ENCODE measurements at places on chromosomes 1 and 21.
A peak's percentile ranks its signal among the peaks of the same experiment; 100 is the strongest.

DNA sequence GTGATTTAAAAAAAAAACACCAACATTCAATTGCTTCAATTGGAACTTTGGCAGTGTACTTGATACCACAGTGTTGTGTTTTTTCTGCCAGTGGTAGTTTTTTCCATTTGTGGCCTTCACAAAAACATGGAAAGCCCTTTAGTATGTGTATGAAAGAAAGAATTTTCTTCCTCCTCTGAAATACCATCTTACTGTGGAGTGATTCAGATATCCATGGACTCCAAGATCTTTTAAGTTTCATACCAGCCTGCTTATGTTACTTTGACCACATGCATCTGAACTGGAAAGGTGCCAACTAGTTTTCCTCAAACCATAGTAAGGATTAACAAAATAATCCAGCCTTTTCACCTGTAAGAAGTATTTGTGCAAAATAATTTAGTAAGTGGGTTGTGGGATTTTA, 3.4 kb downstream of the PPP2R5A start:
- H3K4me1 ChIP-seq = no peaks in the 10 kb centered on the region
- H3K36me3 ChIP-seq = no peaks in the 10 kb centered on the region
- no peak for DNase-seq

DNA sequence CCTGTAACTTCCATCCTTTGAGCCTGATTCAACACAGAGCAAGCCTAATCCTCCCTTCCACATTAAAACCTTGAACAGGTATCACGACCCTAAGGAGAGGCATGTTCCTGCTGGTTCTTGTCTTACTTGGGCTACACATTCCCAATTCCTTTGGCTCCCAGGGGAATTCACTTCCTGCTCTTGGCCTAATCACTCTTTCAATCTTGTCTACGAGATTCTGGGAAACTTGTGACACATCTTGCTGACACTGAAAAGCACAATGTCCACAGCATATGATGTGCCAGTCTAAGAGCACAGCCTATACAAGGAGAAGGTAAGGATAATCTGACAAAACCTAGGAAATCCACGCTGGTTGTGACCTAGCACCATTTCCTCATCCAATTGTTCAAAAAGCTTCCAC, 163.9 kb downstream of the GABPA start:
- peaks cover 65% of the 10 kb centered on the region for H3K36me3 ChIP-seq
- no peak overlapping the region for H3K4me3 ChIP-seq
- no peaks in the 10 kb centered on the region for H3K4me1 ChIP-seq
- no peak overlapping the region for H3K27ac ChIP-seq
- no peaks in the 10 kb centered on the region for H3K27me3 ChIP-seq

DNA sequence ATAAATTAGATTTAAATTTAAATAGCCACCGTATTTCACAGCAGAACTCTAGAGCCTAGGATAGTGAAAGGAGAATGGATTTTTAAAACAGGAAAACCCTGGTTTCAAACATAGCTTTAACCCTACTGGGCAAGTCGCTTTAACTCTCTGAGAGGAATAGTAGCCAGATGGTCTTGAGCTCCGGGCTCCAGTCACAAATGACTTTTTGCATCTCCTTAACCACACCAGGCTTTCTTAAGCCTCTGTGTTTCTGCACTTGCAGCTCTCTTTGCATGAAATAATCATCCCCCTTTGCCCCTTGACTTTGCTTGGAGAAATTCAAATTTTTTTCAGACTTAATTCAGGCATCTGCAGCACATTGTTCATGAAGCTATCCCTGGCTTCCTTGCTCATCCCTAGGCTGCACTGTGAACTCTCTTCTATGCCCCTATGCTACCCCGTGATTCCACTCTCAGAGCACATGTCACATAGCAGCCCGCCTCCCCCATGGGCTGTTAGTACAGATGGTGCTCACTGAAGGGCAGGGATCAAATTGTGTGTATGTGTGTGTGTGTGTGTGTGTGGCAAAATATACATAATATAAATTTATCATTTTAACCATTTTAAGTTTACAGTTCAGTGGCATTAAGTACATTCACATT, 68.8 kb upstream of the DAB1 start:
- no peak overlapping the region for H3K4me3 ChIP-seq
- H3K4me1 ChIP-seq = no peaks in the 10 kb centered on the region
- no peak for DNase-seq
- H3K27me3 ChIP-seq = no peaks in the 10 kb centered on the region
- H3K27ac ChIP-seq = no peak overlapping the region

DNA sequence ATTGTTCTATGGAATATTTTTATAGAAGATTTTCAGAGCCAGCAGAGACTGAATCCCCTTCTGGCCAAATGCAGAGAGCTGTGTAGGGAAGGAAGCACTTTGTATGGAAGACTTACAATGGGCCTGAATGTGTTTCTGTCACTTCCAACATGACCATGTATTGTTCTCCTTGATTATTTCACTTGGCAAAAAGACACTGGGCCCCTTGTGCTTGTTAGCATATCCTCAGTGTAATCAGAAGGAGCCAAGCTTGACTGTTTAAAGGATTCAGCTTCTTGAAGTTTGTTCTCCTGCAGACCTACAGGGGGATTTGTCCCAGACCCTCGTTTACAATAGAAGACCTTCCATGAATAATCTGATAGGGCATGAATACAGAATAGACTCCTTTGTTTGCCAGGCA, 48.1 kb upstream of the UBE2U start:
- no peak for DNase-seq
- no peak overlapping the region for H3K27ac ChIP-seq
- H3K27me3 ChIP-seq = no peaks in the 10 kb centered on the region
- peaks cover 2% of the 10 kb centered on the region for H3K4me1 ChIP-seq
- H3K36me3 ChIP-seq = peaks cover 19% of the 10 kb centered on the region

DNA sequence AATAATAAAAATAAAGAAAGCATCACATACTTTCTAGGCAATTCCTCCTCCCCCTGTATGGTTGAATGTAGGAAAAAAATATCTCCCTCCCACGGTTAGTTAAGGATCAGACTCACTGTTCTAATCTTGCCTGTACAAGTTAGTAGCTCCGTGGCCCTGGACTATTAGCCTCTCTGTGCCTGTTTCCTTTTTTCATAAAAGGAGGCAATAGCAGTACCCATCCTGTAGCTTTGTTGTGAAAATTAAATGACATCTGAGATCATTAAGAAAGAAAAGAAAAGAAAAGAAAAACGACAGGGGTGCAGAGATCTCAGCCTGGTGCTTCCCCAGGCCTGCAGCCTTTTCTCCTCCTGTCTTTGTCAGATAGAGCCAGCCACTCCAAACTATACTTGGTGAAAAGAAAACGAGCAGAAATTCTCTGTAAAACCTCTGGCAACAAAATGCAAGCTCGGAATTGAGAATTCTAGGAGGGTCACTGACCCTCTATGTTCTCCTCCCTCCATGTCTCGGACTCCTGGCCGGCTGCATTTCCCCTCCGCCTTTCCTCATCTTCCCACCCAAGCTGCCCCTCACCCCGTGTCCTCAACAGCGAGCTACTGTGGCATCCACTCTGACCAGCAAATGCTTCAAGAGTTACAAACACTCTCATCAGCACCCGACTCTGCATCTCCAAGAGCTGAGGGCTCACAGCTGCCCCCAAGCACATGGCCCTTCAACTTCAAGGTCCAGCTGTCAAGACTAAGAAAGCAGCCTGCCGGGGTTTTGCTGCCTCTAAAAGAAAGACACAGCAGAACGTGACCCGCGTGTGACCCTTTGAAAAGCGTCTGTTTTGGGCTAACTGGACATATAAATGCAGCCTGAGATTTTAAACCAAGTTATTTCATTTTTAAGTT, 13.6 kb downstream of the RIPK4 start:
- DNase-seq = no peak
- H3K4me1 ChIP-seq = peaks cover 13% of the 10 kb centered on the region
- H3K27ac ChIP-seq = no peak overlapping the region
- H3K27me3 ChIP-seq = no peaks in the 10 kb centered on the region
- H3K36me3 ChIP-seq = peaks cover 4% of the 10 kb centered on the region
- no peak overlapping the region for H3K4me3 ChIP-seq

- no peaks in the 10 kb centered on the region for H3K4me1 ChIP-seq
- no peaks in the 10 kb centered on the region for H3K36me3 ChIP-seq
- H3K4me3 ChIP-seq = no peak overlapping the region
Observed at GRCh38 chr1:59292562-59292961, 4.3 kb upstream of the FGGY start.

GRCh38 chr1:48969971-48970370, 193.3 kb upstream of the BEND5 start:
- no peaks in the 10 kb centered on the region for H3K27me3 ChIP-seq
- H3K27ac ChIP-seq = no peak overlapping the region
- H3K4me3 ChIP-seq = no peak overlapping the region
- no peaks in the 10 kb centered on the region for H3K4me1 ChIP-seq

GRCh38 chr1:170586321-170587252, 54.6 kb downstream of the GORAB start:
- no peak for DNase-seq
- no peaks in the 10 kb centered on the region for H3K36me3 ChIP-seq
- peaks cover 6% of the 10 kb centered on the region for H3K27me3 ChIP-seq
- H3K27ac ChIP-seq = no peak overlapping the region

DNA sequence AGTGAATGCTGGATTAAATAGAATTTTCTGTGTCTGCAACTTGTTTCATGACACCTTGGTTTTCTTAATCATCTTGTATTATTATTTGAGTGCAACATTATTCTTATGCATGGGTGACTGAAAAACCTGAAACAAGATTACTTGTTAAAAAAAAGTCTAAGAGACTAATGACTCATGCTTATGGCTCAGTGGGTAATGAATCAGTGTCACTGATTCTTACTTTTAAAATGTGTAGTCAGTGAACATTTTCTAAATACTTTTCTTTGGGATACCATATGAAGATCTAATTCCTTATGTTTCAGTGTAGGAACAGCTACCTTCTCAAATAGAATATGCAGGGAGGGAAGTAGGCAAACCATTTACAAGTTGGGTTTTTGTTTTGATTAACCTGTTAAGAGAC, 65.5 kb downstream of the PRKAA2 start:
- no peak for DNase-seq
- H3K27me3 ChIP-seq = no peaks in the 10 kb centered on the region
- no peaks in the 10 kb centered on the region for H3K4me1 ChIP-seq
- peaks cover 19% of the 10 kb centered on the region for H3K36me3 ChIP-seq
- H3K27ac ChIP-seq = no peak overlapping the region

GRCh38 chr1:81915937-81916336, 115.2 kb downstream of the ADGRL2 start:
- H3K27ac ChIP-seq = no peak overlapping the region
- no peaks in the 10 kb centered on the region for H3K4me1 ChIP-seq
- no peak overlapping the region for H3K4me3 ChIP-seq

- H3K27me3 ChIP-seq = no peaks in the 10 kb centered on the region
- H3K4me1 ChIP-seq = no peaks in the 10 kb centered on the region
- H3K4me3 ChIP-seq = no peak overlapping the region
- H3K36me3 ChIP-seq = peaks cover 2% of the 10 kb centered on the region
- DNase-seq = no peak
- no peak overlapping the region for H3K27ac ChIP-seq
Observed at GRCh38 chr1:111520053-111520452, 16.6 kb upstream of the ADORA3 start.

GRCh38 chr1:195962051-195962450, 646.2 kb downstream of the KCNT2 start:
- no peaks in the 10 kb centered on the region for H3K27me3 ChIP-seq
- no peak overlapping the region for H3K4me3 ChIP-seq
- DNase-seq = no peak
- no peaks in the 10 kb centered on the region for H3K36me3 ChIP-seq
- H3K27ac ChIP-seq = no peak overlapping the region

- H3K4me1 ChIP-seq = no peaks in the 10 kb centered on the region
- H3K27me3 ChIP-seq = no peaks in the 10 kb centered on the region
- peak; percentile 33 for DNase-seq
- no peaks in the 10 kb centered on the region for H3K36me3 ChIP-seq
Observed at GRCh38 chr1:199956005-199956404, 71.5 kb upstream of the NR5A2 start.

DNA sequence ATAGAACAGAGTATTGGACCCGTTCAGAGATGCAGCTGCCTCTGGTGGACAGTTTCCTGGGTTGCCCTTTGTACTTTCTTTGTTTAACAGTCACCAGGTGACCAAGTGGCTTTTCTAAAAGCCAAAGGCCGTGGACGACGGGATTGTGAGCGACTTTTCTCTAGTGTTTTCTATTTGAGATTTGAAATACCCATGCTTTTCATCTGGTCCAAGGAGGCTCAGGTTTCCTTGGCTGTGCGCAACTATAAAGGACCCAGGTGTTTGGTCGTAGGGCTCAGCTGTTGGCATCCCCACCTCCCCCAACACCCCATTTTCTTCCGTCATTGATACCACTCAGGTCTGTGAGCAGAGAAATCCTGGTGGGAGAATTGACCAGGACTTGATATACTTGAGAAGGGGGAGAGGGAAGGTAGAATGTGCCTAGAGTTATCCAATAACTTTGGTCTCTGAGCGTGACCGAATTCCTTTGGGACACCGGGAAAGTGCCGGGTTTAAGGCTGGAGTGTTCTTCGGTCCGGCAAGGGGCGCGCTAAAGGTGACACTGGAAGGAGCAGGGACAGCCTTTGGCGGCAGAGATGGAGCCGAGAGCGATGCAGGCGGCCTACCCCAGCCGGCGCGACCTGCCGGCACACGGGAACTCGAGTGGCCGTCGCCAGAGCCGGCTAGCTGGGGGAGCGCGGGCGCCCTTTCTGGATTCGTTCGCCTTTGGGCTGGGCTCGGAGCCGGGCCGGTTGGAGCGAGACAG, 83.4 kb upstream of the BMP8A start:
- peaks cover 9% of the 10 kb centered on the region for H3K4me1 ChIP-seq
- H3K36me3 ChIP-seq = peaks cover 34% of the 10 kb centered on the region
- peak overlapping the region; percentile 80 for H3K4me3 ChIP-seq
- no peak overlapping the region for H3K27ac ChIP-seq
- peak; percentile 44 for DNase-seq
- H3K27me3 ChIP-seq = no peaks in the 10 kb centered on the region

GRCh38 chr1:119873135-119874015, 22.9 kb downstream of the ADAM30 start:
- no peak overlapping the region for H3K27ac ChIP-seq
- no peaks in the 10 kb centered on the region for H3K36me3 ChIP-seq
- no peaks in the 10 kb centered on the region for H3K4me1 ChIP-seq
- no peak for DNase-seq
- H3K27me3 ChIP-seq = no peaks in the 10 kb centered on the region
- H3K4me3 ChIP-seq = no peak overlapping the region

- DNase-seq = no peak
- H3K4me1 ChIP-seq = no peaks in the 10 kb centered on the region
- H3K27ac ChIP-seq = no peak overlapping the region
- no peaks in the 10 kb centered on the region for H3K36me3 ChIP-seq
- H3K4me3 ChIP-seq = no peak overlapping the region
- H3K27me3 ChIP-seq = no peaks in the 10 kb centered on the region
Observed at GRCh38 chr1:64936956-64937355, 29.4 kb downstream of the JAK1 start.

DNA sequence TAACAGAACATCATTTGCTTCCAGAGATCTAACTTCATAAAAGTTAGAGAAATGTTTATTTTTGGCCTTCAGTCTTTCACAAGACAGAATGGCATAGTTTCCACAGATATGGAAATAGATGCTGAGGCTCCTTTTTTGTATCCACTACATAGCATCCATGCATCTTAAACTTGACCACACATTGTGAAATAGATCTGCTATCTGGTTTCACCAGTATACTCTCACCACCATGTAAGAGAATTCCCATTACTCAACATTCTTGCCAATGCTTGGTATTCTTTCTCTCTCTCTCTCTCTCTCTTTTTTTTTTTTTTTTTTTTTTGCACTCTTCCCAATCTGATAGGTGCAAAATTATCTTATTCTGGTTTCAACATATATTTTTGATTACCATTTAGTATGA, 52.1 kb upstream of the PRMT6 start:
- H3K4me1 ChIP-seq = no peaks in the 10 kb centered on the region
- H3K27ac ChIP-seq = no peak overlapping the region
- no peaks in the 10 kb centered on the region for H3K36me3 ChIP-seq
- no peaks in the 10 kb centered on the region for H3K27me3 ChIP-seq
- H3K4me3 ChIP-seq = no peak overlapping the region

Data from H9 (cell line).